ENCODE measurements at places on chromosomes 7 and 10. TPM values are rescaled to one million over a fixed set of nuclear protein-coding genes. Genes with fewer than 3 reads are reported as not detected.

DNA sequence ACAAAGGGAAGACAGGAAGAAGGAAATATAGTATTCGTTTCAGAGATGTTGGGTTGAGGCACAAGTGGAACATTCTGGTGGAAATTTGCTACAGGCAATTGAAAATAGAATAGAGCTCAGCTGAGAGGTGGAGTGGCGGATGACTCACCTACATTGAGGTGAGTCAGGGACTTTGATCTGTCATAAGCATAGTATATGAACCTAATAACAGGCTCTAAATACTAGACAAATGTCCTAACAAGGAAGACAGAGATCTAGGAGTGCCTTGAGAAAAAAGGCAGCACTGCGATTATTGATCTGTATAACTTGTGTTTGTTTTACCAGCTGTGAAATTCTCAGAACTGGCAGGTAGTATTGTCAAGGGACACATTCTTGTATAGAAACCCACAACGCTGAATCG is 907 bp upstream of the IFRD1 start:
- peak; percentile 94 for DNase-seq

Gene TACC2
- 85.5 TPM for polyA plus RNA-seq

Gene UPF2
- polyA plus RNA-seq = 20.9 TPM

Gene PLXNA4
- 3.2 TPM for polyA plus RNA-seq

Gene MYOF
- 31.6 TPM for polyA plus RNA-seq

DNA sequence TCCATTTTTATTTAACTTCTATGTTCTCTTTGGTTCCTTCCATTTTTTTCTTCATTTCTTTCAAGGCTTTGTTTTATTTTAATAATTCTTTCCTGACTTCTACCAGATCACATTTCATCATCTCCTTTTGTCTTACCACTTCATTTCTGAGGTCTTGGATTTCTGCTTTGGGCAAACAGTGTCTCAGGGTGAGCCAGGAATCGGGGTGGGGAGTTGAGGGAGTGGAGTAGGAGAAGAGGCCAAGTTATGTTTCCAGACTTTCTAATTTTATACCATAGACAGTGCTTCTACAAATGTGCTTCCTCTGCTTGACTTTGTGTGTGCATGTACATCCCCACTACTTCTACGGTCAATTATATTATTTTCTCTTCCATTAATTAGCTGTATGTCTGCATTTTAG is 112.1 kb downstream of the PRKG1 start:
- DNase-seq = no peak

DNA sequence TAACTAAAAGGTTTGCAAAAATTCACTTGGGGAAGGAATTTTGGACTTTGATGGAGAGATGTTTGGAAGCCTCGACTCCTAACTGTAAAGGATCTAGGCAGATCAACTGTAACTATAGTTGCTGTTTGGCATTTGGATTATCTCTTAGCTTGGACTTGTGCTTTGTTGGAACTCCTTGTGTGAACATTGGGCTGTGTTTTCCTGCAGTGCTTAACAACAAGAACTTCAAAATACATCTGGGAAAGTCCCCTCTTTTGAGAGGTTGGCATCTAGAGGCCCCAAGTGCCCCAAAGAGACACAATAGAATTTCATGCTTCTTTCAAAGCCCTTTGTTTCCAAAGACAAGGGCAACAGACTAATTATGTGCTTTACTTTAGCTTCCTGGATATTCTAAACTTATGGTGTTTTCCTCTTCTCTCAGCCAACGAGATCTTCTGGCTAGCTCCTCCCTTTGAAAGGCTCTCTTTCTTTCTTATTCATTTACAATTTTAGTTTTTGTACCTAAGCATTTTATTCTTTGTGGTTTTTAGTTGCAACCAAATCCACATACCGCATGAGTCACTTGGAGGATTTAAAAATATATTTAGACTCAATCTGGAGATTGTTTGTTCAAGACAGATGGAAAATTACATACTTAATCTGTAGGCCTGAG is 11.6 kb downstream of the ABCA13 start:
- no peak for DNase-seq

Gene HABP2
- polyA plus RNA-seq = 27.7 TPM

GRCh38 chr7:149385195-149385950 is 75.5 kb downstream of the ZNF777 start:
- DNase-seq = no peak

DNA sequence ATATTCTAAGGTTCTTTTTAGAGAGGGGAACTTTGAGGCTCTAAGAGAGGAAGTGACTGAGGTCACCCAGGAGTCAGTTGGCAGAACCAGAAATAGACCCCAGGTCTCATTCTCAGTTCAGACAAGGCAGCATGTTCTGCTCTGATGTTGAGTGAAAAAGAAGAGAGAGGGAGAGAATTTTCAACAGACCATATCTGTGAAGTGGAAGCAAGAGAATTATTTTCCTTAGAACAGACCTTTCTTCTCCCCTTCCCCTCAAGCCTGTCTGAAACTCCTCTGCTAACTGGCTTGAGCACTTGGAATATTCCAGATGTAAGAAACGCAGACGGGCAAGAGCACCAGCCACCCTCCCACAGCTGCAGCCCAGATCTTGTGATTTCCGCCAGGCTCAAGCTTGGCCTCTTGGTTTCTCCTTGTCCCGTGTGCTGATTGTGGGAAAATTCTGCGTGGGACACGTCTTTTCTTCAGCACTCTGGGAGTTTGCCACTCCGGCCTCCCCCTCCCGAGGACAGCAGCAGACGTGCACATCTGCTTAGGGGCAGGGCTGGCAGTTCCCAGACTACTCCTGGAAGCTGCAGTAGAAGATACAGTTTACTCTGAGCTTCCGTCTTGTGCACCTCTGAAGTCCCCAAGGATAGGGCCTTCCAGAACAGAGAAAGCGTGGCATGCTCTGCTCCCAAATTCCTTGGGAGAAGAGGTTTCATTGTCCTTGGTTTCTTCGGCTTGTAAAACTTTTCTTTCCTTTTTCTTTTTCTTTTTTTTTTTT is 22.7 kb upstream of the IKZF1 start:
- DNase-seq = no peak

Gene MYPN
- polyA plus RNA-seq = 0.16 TPM

Gene MICALL2
- 77.8 TPM for polyA plus RNA-seq

DNA sequence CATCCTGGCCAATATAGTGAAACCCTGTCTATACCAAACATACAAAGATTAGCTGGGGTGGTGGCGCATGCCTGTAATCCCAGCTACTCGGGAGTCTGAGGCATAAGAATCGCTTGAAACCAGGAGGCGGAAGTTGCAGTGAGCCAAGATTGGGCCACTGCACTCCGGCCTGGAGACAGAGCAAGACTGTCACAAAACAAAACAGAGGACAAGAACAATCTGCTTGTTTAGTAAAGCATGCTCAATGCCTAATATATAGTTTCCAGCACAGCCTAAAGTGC is 1.8 kb upstream of the SEC24C start:
- no peak for DNase-seq

Data from large intestine (tissue), 12 donors.